Left lung (tissue), 14 donors: ENCODE measurements at places on chromosomes 12 and 14.

DNA sequence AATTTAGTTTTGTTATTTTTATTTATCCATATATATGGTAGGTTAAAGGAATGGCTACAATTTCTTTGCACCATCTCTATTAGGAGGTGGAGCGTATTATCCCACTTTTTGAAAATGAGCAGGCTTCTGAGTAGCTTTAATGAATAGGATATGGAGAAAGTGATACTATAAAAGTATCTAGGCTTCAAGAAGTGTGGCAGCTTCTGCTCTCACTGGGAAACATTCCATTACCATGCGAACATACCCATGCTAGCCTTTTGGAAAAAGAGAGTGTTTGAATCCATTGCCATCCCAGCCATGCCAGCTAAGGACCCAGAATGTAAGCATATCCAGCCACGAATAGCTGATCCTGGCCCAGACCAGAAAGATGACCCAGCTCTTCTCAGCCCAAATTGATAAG is 107.3 kb downstream of the SLC38A4 start:
- H3K4me1 ChIP-seq: no peaks in the 10 kb centered on the region
- no peaks in the 10 kb centered on the region for H3K27me3 ChIP-seq
- H3K36me3 ChIP-seq: no peaks in the 10 kb centered on the region
- no peak overlapping the region for H3K4me3 ChIP-seq

- H3K27ac ChIP-seq: no peak overlapping the region
- peak; percentile 37 for DNase-seq
- H3K4me3 ChIP-seq: no peak overlapping the region
Observed at GRCh38 chr12:116934908-116935705, 24.4 kb downstream of the FBXW8 start.

DNA sequence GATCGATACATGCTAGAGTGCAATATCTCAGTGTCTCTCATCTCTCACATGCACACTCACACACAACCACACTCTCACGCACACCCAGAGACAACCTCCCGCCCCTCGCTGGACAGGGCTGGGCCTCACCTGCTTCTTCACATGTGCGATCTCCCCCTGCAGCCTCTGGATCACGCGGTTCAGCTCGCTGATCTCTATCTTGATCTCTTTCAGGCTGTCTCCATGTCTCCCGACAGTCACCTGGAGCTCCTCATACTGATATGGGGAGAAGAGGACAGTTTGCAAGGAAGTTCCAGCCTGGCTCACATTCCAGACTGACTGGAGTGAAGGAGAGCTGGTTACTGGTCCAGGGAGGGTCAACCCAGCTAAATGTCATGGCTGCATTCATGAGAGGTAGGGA is 4.4 kb downstream of the KRT2 start:
- H3K27ac ChIP-seq: no peak overlapping the region
- peaks cover 28% of the 10 kb centered on the region for H3K27me3 ChIP-seq
- no peaks in the 10 kb centered on the region for H3K36me3 ChIP-seq
- no peak overlapping the region for H3K4me3 ChIP-seq
- no peak for DNase-seq
- no peaks in the 10 kb centered on the region for H3K4me1 ChIP-seq

- H3K36me3 ChIP-seq: no peaks in the 10 kb centered on the region
- no peaks in the 10 kb centered on the region for H3K27me3 ChIP-seq
- H3K4me1 ChIP-seq: no peaks in the 10 kb centered on the region
- no peak overlapping the region for H3K4me3 ChIP-seq
Observed at GRCh38 chr12:108193917-108194316, 64.8 kb downstream of the WSCD2 start.

DNA sequence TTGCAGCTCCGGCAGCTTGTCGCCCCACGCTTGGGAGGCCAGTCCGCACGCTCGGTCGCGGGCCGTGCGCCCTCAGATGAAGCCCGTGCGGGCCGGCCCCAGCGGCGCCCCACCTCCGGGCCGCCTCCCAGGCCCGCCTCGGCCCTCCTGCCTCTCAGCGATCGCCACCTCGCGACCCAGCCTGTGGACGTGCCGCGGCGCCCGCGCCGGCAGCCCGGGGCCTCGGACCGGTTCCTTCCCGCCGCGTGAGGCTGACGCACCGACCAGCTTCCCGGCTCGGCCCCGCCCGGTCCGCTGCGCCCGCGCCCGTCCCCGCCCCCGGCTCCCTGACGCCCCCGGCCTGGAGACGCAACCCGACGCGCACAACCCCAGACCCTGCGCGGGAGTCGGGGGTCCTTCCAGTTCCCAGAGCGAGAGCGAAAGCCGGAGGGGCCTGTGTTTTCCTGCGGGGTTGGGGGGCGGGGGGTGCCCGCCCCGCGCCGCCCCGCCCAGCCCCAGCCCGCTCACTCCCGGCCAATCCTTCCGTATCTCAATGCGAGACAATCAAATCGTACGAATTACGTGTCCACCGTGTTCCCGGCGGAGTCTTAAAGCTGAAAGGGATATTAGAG is at the start of gene ERO1A:
TSS of gene ERO1A (minus strand) at position 78 of the 611 bp plus-strand sequence. CDS start at position 1, 77 bp downstream.
- DNase-seq: peak; percentile 90
- no peaks in the 10 kb centered on the region for H3K36me3 ChIP-seq
- H3K27ac ChIP-seq: peak within 1 kb of the TSS; percentile 99
- peaks cover 66% of the 10 kb centered on the region for H3K4me1 ChIP-seq
- no peaks in the 10 kb centered on the region for H3K27me3 ChIP-seq
- H3K4me3 ChIP-seq: peak within 1 kb of the TSS; percentile 93

- no peaks in the 10 kb centered on the region for H3K27me3 ChIP-seq
- no peak overlapping the region for H3K27ac ChIP-seq
- DNase-seq: no peak
- H3K4me3 ChIP-seq: no peak overlapping the region
- H3K36me3 ChIP-seq: no peaks in the 10 kb centered on the region
Observed at GRCh38 chr14:60217713-60218112, 31.3 kb upstream of the PPM1A start.

- H3K27me3 ChIP-seq: no peaks in the 10 kb centered on the region
- H3K4me1 ChIP-seq: no peaks in the 10 kb centered on the region
- H3K4me3 ChIP-seq: no peak overlapping the region
- no peak overlapping the region for H3K27ac ChIP-seq
- DNase-seq: no peak
Observed at GRCh38 chr12:82458101-82458500, 99.8 kb downstream of the METTL25 start.

DNA sequence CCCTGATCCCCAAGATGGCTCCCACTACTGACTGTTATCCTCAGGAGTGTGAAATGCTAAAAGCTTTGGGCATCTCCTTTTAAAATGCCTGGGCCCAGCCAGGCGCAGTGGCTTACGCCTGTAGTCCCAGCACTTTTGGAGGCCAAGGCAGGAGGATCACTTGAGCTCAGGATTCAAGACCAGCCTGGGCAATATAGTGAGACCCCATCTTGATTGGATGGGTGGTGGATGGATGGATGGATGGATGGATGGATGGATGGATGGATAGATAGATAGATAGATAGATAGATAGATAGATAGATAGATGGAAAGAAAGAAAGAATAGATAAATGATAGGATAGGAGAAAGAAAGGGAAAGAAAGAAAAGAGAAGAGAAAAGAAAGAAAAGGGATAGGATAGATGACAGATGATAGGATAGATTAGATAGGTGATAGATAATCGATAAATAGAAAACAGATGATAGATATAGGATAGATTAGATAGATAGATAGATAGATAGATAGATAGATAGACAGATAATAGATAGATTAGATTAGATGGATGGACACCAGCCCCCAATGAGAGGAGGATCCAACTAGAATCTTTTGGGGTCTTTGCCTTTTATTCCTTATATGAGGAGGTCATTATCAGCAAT is 9.5 kb downstream of the P2RX4 start:
- DNase-seq: no peak
- H3K36me3 ChIP-seq: no peaks in the 10 kb centered on the region
- H3K4me1 ChIP-seq: peaks cover 18% of the 10 kb centered on the region
- no peaks in the 10 kb centered on the region for H3K27me3 ChIP-seq

DNA sequence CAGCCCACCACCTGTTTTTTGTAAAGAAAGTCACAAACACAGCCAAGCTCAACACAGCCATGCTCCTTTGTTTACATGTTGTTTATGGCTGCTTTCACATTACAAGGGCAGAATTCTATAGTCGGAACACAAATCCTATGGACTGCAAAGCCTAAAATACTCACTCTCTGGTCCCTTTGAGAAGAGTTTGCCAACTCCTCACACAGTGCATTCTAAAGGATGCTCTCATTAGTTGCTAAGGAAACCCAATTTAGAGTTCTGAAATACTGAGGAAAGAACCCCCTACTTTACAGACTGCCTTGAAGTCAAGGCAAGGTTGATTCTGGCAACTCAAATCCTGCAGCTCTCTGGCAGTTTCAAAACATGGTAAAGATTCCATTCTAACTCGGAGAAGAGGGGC is 38.3 kb downstream of the DCP1B start:
- no peaks in the 10 kb centered on the region for H3K4me1 ChIP-seq
- DNase-seq: no peak
- no peak overlapping the region for H3K27ac ChIP-seq
- no peaks in the 10 kb centered on the region for H3K27me3 ChIP-seq
- H3K4me3 ChIP-seq: no peak overlapping the region
- peaks cover 30% of the 10 kb centered on the region for H3K36me3 ChIP-seq

GRCh38 chr12:52713960-52714886 is 10.9 kb upstream of the KRT77 start:
- no peaks in the 10 kb centered on the region for H3K36me3 ChIP-seq
- no peak overlapping the region for H3K27ac ChIP-seq
- DNase-seq: no peak
- peaks cover 7% of the 10 kb centered on the region for H3K4me1 ChIP-seq
- peaks cover 63% of the 10 kb centered on the region for H3K27me3 ChIP-seq
- H3K4me3 ChIP-seq: no peak overlapping the region

- H3K4me1 ChIP-seq: no peaks in the 10 kb centered on the region
- H3K36me3 ChIP-seq: no peaks in the 10 kb centered on the region
- H3K27me3 ChIP-seq: no peaks in the 10 kb centered on the region
- peak within 1 kb of the TSS; percentile 67 for H3K27ac ChIP-seq
Observed at GRCh38 chr12:8065991-8066594, at the start of gene C3AR1. C3AR1 (minus strand) TSS chr12:8066359; CDS start chr12:8060185, 6,174 bp downstream.

GRCh38 chr12:67633708-67634107 is 14.8 kb upstream of the DYRK2 start:
- H3K4me1 ChIP-seq: no peaks in the 10 kb centered on the region
- no peak overlapping the region for H3K27ac ChIP-seq
- H3K36me3 ChIP-seq: no peaks in the 10 kb centered on the region
- DNase-seq: no peak

DNA sequence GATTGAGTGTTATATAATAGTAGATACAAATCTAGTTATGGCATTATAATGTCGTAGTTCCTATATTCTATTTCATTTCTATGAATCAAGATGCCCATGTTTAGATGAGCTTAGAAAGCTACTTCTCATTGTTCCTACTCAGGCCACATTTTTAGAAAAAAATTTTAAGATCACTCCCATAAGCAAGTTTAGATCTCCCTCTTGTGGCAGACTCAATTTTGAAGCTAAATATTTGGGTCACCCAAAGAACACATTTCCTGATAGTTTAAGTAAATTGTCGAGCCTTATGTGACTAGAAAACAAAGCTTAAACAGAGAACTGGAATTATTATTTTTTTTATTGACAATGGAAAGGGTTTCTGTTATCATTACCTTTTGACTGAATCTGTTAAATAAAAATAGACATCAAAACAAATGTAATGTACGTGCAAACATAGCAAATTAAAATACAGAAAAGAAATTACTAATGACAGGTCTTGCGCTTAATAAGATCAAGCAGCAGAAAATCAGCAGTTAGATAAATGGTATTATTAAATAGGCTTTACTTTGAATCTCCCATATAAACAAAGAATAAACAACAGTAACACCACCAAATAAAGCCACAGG is 180.2 kb downstream of the ACSS3 start:
- H3K4me3 ChIP-seq: no peak overlapping the region
- H3K27ac ChIP-seq: no peak overlapping the region
- no peaks in the 10 kb centered on the region for H3K36me3 ChIP-seq
- peak; percentile 54 for DNase-seq
- H3K4me1 ChIP-seq: no peaks in the 10 kb centered on the region

DNA sequence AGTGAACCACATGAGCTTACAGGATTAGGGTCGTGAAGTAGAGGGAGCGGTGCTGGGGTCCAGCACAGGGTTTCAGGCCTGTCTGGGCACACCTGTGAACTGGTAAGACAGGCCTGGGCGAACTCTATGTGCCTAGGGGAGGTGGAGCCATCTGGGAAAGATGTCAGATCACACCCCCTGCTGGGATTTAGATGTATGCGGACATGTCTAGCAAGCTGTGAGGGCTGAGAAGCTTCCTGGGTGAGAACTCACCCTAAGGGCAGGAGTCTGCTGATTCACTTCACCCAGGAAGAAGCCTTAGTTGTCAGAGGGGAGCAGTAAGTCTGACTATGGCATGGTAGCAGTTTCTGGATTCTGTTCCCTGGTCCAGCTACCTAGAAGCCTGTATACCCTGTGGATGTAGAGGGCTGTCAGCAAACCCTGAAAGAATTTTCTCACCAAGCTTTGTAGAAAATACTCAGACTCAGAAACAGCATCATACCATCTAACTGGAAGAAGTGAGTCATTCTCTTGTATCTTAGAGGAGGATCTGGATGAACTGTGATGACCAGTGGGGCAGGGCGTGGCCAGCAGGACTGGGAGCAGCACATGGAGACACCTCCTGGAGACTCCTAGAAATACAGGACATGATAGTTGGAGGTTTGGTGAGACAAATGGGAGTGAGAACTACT is 11.2 kb upstream of the PYGL start:
- H3K27ac ChIP-seq: peak overlapping the region; percentile 85
- peaks cover 28% of the 10 kb centered on the region for H3K4me1 ChIP-seq
- H3K36me3 ChIP-seq: no peaks in the 10 kb centered on the region
- no peaks in the 10 kb centered on the region for H3K27me3 ChIP-seq
- peak; percentile 78 for DNase-seq
- H3K4me3 ChIP-seq: no peak overlapping the region

DNA sequence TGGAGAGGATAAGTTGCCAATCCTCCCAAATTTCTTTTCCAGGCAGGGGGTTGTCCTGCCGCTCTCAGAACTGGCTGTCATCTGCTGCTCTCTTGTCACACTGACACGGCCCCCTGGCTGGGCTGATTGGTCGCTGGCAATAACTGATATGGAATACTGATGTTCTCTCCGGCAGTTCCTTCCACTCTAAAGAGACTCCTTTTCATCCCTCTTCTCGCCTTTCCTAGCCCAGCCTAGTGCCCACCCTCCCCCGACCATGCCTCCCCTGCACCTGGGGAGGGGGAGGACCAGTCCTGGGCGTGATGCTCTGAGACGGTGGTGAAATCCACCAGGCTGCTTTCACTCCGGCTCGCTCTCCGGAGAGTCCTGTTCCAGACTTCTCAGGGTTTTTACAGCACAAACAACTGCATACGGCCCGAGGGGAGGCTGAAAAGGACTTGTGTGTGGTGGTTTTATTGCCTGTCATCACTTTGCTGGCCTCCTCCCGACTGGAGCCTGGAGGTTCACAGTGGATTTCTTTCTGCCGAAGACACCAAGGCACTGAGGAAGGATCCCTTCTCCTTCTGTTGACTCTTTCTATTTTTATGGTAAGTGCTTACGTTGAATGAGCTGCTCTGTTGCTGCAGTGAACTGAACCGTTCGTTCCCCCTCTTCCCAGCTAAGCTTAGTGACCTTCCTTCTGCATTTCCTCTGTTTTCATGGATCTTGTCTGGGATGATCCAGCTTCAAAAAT is at the start of gene ANO4:
TSS of gene ANO4 (plus strand) at position 336 of the 733 bp plus-strand sequence. CDS start 107,010 bp downstream, outside the sequence.
- no peaks in the 10 kb centered on the region for H3K4me1 ChIP-seq
- peak; percentile 19 for DNase-seq
- no peaks in the 10 kb centered on the region for H3K27me3 ChIP-seq
- no peak within 1 kb of the TSS for H3K27ac ChIP-seq
